ENCODE measurements at places on chromosomes 16 and 17. TPM values are rescaled to one million over a fixed set of nuclear protein-coding genes. Genes with fewer than 3 reads are reported as not detected.

Gene ADAMTS18
- total RNA-seq = 7.4 TPM

Gene TNS4
- not detected for total RNA-seq

Gene REXO5
- total RNA-seq = 2.9 TPM

DNA sequence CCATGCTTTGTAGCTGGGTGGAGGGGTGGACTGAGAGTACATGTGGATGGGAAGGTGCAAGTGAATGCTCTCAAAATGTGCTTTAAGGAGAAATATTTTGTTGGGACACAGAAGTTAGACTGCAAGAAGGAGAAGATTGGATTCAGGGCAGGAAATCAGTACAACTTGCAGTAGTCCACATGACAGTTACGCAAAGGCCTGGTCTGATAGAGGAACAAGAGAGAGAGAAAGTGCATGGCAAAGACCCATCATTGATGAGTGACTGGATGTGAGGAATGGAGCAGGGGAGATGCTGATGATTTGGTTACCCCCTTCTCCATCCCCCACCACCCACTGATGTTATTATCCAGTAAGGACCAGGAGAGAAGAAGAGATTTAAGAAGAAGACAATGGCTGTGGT is 472.8 kb downstream of the MAF start:
- no peak for DNase-seq

DNA sequence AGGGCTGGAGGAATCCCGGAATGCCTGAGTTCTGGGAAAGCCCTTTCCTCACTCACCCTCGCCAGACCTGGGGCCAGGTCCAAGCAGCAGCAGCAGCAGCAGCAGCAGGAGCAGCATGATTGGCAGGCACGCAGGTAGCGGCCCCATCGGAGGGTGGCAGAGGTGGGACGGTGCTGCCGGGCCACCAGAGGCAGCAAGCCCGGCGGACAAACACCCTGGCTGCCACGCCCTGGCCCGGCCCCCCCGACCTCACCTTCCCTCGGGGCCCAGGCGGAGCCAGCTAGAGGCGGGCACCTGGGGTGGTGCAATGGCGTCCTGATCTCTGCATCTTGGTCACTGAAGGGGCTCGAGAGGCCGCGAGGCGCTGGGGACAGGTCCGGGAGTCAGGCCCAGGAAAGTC is 122.4 kb downstream of the LAT start:
- no peak for DNase-seq

Measured in dermis microvascular lymphatic vessel endothelial cell (primary cell).